ENCODE measurements at places on chromosomes 16 and 17.

GRCh38 chr17:57916925-57917858 is 38.0 kb downstream of the CUEDC1 start:
- no peak for DNase-seq

DNA sequence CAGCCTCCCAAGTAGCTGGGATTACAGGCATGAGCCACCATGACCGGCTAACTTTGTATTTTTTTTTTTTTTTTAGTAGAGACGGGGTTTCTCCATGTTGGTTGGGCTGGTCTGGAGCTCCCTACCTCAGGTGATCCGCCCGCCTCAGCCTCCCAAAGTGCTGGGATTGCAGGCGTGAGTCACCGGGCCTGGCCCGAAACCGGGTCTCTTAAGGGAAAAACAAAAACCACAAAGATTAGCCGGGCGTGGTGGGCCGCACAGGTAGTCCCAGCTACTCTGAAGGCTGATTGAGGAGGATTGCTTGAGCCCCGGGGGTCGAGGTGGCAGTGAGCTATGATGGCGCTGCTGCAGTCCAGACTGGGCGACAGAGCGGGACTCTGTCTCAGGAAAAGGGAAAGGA is 19.9 kb upstream of the RBL2 start:
- DNase-seq, result no peak

GRCh38 chr17:64158831-64159590 is 29.1 kb upstream of the ERN1 start:
- DNase-seq, result no peak

DNA sequence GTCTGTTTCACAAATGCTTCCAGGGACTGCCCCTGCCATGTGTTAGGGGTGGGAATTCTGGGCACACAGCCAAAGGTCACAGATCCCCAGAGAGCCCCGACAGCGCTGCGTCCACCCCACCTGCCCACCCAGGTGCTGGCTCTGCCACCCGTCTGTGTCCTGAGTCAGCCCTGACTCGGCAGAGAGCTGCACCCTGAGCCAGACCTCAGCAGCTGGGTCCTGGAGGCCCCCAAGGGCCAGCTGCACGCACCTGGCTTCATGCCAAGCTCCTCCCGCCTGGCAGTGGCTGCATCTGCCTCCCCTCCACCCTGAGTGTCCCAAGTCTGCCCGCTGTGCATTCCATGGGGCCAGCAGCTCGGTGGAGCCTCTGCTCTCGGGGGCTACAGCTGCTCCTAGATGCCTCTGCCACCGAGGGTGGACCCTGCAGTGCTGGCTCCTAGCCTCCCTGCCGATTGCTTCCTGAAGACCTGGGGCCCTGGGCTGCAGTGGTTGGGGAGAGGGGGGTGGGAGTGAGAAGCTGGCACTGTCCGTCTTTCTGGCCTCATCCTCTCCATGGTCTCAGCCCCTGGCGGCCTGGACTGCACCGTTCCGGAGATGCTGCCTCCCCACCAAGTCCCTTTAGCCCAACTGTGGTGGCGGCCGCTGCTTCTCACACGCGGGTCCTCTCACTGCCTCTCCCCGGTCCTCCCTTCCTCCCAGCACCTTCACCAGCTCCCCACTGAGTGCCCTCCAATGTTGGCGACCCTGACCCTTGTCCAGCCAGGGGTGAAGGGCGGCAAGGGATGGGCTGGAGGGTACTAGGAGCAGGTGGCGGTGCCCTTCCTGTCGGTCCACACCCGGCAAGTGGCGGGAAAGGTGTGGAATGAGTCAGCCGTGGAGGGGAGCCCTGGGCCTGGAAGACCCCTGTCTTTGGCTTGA is 3.0 kb downstream of the SECTM1 start:
- DNase-seq, result peak; percentile 30

DNA sequence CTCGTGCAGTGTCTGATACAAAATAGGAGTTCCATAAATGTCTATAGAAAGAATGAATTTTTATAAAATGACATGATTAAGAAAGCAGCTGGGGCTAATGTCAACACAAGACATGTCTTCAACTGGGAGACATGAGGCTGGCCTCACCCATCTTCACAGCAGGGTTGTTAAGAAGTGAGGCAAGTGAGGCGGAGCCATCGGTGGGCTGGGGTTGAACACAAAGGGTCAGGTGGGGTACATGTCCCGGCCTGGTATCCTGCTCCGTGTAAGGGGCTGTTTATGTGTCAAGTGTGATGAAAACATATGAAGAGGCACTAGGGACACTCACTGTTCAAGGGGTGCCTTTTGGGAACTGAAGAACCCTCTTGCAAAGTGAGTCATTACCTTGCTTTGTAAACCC is 22.1 kb downstream of the CDK5R1 start:
- no peak for DNase-seq

GRCh38 chr16:75733305-75734211 is 7.3 kb upstream of the CPHXL start:
- DNase-seq, result peak; percentile 85

DNA sequence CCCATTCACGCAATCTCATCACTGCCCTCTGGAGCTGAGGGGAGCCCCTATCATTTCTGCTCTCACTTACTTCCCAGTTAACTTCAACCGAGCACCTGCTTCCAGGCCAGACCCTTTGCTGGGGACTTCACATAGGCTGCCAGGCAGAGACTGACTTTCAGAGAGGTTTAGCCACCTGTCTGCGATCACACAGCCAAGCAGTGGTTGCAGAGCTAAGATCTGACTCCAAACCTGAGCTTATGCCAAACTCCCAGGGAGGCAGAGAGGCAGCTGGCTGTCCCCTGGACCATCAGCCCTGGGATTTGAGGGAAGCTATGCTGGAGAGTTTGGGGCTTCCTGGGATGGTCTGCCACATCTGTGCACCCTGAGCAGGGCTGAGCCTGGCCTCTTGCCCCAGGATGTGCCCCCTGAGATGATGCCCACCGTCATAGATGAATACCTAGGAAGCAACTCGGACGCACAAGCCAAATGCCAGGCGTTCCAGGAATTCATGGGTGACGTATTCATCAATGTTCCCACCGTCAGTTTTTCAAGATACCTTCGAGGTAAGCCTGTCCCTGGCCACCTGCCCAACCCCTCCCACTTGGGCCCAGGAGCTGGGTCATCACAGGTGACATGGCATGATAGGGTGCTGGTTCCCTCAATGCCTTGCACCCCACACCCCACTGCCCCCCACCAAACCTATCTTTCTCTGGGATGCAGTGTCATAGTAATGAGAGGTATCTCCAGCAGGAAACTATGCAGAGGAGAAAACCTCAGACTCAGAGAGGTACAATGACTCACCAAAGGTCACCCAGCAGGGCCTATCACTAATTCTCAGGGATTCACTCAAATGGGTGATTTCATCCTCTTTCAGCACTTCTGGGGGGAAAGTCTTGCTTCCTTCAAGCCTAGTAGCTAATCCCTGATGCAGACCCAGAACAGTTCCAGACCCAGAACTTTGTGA is 10.0 kb downstream of the CES3 start:
- peak; percentile 11 for DNase-seq

DNA sequence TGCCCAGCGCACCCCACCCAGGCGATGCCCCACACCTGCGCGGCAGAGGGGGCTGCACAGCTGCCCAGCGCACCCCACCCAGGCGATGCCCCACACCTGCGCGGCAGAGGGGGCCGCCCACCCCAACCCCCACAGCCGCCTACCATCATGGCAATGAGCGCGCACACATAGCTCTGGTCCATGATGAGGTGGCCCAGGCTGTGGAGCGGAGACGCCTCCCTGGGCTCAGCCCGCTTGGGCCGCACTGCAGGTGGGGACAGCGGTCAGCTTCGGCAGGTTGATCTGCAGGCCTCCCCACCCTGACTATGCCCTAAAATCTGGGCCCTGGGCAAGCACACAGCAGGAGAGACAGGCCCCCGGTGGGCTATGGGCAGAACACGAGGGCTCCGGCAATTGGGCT is 30.2 kb downstream of the CTU2 start:
- no peak for DNase-seq

- no peak for DNase-seq
Observed at GRCh38 chr17:31095236-31096105, 694 bp downstream of the NF1 start.

GRCh38 chr17:80107231-80108021 is 6.0 kb downstream of the GAA start:
- DNase-seq, result no peak

- no peak for DNase-seq
Observed at GRCh38 chr16:66127459-66128370, 238.8 kb upstream of the CDH5 start.

- no peak for DNase-seq
Observed at GRCh38 chr16:22353933-22354541, 20.4 kb downstream of the CDR2 start.

DNA sequence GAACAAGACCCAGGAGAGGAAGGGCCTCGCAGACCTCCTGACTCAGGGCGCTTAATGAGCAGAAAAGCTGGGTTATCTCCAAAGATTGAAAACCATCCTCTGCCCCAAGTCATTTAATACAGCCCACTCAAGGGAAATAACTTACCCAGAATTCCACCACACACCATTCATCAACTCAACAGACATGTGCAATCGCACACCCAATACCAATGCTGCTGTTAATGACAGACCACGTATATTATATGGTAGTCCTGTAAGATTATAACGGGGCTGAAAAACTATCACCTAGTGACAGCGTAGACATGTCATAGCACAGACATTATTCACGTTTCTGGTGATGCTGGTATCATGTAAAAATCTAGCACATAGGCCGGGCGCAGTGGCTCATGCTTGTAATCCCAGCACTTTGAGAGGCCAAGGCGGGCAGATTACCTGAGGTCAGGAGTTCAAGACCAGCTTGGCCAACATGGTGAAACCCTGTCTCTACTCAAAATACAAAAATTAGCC is 52.5 kb upstream of the HELZ start:
- DNase-seq, result no peak

DNA sequence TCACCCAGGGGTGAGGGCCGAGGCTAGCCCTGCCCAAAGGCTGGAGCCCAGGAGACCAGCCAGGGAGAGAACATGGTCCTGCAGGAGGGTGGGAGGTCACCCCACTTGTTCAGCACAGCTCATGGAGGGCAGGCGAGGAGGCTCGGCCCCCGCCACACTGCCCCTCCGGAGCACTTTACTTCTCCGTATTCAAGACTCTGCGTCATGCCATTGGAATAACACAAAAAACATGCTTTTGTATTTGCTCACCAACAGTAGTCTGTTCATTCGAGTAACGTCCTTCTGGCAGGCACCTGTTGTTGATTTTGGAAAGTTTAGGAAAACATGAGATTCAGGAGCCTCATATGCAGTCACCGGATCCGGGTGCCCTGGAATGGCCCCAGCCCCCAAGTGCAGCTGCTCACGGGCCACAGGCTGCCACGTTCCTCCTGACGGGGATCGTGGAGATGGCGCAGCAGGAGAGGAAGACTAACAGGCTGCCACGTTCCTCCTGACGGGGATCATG is 81.1 kb upstream of the DNAH17 start:
- DNase-seq, result no peak

DNA sequence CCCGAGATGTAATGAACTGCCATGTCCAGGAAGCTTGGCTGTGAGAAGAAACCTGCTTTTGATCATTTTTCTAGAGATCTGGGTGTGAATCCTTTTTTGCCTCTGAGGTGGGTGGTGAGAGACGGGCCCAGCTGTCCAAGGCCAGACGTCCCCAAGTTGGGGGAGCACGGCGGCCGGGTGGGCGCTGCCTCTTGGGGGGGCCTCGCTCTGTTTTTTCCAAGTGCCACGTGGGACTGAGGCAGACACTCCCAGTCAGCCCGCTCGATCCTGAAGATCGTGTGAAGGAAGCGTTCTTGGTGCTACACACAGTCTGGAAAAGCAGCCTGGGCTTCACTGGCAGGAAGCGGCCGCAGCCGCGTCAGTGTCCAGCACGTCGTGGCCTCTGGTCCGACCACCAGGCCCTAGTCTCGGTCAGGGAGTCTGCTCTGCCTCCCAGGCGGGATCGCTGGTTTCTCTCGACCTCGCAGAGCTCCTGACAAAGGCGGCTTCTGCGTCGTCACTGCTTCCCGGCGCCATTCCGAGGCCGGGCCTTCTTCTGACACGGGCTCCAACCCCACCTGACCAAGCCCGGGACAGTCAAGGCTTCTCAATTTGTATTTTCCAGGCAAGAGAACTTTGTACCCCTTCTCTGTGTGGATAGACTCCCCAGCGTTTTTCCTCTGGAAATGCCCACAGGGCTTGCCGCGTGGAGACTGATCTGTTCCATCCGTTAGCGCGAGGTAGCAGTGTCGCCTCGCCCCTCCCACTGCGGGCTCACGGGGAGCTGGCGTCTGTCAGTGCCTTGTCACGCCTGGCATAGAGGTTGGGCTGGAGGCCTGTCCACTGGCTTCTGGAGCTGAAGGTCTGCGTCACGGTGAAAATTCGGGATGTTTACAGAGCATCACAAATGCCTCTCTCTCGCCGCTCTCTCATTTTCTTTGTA is 12.4 kb downstream of the PRSS27 start:
- no peak for DNase-seq

DNA sequence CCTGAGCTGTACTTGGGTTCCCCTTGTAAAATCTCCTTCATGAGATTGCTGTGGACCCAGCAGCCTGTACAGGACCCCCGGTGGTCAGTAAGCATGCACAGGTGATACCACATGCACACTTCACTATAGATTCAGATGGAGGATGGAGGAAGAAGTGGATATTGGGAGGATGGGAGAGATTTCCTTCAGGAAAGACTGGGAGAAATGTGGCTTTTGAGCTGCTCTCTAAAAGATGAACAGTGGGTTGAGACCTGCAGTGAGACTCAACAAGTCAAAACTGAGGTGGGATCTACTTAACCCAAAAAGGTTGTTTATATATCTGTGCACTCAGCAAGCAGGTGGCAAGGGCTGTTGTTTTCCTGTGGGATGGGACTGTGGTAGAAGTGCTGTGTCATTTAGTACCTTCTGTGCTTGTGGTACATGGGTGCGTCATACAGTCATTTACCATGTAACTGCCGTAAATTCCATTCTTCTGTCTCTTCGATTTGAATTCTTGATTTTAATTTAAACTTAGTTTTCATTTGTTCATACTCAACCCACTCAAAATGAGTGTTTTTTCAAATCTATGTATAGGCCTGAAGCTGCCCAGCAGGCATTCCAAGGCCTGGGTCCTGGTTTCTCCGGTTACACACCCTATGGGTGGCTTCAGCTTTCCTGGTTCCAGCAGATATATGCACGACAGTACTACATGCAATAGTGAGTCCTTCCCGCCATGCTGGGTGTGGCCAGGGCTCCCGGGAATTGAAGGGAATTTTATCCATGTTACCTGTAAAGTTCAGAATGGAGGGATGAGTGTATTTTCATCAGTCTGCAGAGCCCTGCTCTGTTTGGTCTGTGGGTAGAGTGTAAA is 6.9 kb downstream of the HERPUD1 start:
- no peak for DNase-seq

- no peak for DNase-seq
Observed at GRCh38 chr16:397736-398332, 835 bp downstream of the NME4 start.

- DNase-seq, result no peak
Observed at GRCh38 chr17:17958982-17959381, 13.2 kb downstream of the TOM1L2 start.

- DNase-seq, result no peak
Observed at GRCh38 chr17:12680407-12680897, 14.8 kb downstream of the MYOCD start.

DNA sequence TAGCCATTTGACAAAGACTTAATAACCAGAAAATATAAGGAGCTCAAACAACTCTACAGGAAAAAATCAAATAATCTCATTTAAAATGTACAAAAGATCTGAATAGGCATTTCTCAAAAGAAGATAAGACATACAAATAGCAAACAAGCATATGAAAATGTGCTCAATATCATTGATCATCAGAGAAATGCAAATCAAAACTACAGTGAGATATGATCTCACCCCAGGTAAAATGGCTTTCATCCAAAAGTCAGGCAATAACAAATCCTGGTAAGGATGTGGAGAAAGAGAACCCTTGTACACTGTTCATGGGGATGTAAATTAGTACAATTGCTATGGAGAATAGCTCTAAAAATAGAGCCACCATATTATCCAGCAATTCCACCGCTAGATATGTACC is 43.1 kb downstream of the HSD17B2 start:
- no peak for DNase-seq
